ENCODE measurements at places on chromosomes 5 and 9.
A peak's percentile ranks its signal among the peaks of the same experiment; 100 is the strongest.

GRCh38 chr9:20305452-20305851 is 316.8 kb downstream of the MLLT3 start:
- DNase-seq, result no peak

GRCh38 chr5:52856564-52856963 is 68.8 kb downstream of the ITGA1 start:
- no peak for DNase-seq

- DNase-seq, result no peak
Measured at GRCh38 chr5:77957516-77957915, 181.4 kb upstream of the TBCA start.

DNA sequence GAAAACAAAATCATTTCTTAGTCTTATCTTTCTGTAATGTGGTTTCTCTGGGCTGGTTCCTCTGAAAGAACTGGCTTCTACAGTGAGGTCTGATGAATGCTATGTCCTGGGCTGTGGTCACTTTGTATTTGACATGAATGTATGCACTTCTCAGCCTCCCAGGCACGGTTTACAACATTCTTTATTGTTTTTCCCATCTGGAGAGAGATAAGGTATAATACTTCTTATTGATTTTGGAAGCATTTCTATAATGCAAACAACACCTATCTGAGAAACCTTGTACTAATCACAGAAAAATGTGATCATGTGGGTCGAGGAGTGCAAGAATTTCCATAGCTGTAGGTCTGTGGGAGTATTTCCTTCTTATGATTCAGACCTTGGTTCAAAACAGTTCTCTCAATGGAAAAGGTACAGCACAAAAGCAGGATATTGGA is 46.9 kb downstream of the ACTBL2 start:
- peak; percentile 97 for DNase-seq

- peak; percentile 61 for DNase-seq
Measured at GRCh38 chr5:83721953-83722901, 1.6 kb upstream of the HAPLN1 start.

GRCh38 chr5:31408814-31409213 is 123.1 kb downstream of the DROSHA start:
- peak; percentile 52 for DNase-seq
